ENCODE measurements at places on chromosomes 4 and X.

- DNase-seq = no peak
Observed at GRCh38 chr4:16168710-16169388, 57.4 kb downstream of the TAPT1 start.

DNA sequence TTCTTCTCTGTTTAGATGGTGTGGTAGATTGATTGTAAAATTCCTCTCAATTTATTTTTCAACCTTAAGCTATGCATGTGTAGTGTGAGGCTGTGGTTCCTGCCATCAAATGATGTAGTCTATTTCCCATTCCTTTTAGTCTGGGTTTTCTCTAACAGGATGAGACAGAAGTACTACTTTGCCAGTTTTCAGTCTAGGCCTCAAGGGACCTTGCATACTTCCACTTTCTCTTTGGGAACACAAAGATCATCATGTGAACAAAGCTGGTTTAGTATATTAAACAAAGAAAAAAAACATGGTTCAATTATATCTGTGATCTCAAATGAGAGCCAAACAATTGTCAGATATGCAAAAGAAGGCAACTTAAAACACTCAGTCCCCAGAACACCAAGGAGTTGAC, 1284.0 kb downstream of the RAPGEF2 start:
- DNase-seq = no peak

DNA sequence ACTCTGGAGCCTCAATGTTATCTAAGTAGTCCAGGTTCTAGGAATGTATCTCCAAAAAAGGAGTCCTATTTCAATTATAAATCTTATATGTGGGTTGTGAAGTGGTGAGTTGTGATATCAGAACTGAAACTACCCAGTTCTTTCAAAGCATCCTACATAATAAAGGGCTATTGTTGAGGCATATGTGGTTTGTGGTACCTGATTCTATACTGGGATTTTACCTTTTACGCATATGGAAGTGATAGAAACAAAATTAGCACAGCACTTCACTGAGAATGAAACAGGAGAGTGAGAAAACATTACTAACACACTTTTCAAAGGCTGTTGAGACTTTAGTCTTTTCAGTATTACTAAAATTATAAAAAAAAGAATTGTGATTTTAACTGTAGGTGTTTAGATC, 417.7 kb upstream of the GALNT7 start:
- no peak for DNase-seq

DNA sequence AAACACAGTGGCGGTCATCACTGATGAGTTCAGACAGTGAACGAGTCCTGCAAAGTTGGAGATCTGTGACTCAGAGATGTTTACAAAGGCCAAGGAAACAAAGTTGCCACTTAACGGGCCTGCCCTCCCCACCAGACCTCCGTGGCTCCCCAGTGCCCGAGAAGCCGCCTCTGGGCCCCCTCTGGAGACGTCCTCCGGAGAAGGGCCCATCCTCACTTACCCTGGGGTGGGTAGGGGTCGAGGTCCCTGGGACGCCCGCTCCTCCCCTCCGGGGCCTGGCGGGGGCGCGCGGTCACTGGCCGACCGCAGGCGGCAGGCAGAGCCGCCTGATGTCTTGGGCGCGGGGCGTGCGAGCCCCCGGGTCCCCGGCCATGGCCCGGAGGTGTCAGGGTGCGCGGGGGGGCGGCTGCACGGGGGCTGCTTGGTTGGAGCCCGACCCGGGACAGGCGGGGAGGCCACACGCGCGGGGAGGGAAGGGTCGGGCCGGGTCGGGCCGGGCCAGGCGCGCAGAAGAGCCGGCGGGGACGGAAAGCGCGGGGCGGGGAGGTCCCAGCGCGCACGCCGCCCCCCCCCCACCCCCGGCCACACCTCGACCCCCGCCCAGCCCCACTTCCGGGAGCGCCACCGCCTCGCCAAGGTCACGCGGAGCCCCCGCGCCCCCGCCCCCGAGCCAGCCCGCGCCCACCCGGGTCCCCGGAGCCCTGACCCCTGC, 529 bp downstream of the DHRSX start:
- peak; percentile 4 for DNase-seq

- DNase-seq = no peak
Observed at GRCh38 chrX:96693407-96693806, 8.8 kb downstream of the DIAPH2 start.

DNA sequence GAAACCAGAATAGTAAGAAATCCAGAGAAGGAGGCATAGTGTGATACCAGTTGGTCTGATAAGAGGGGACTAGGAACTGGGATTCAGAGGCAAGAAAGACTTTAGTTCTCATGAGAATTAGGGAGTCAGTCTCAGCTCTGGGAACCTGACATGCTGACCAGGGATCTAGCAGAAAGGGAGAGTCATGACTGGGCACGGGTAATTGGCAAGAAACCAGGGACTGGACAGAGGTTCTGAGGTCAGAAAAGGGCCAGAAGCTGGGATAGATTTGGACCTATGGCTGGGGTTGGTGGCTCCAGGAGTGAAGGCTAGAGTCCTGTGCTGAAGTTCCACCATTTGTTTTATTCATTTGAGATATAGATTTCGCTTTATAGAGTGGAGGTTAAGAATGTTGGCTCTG, 110.2 kb upstream of the C1GALT1C1 start:
- no peak for DNase-seq

GRCh38 chr4:99723612-99724011, 66.0 kb upstream of the C4orf54 start:
- peak; percentile 1 for DNase-seq

- no peak for DNase-seq
Observed at GRCh38 chrX:149198980-149199732, 305.9 kb downstream of the IDS start.

GRCh38 chrX:115525486-115525885, 35.5 kb upstream of the PLS3 start:
- no peak for DNase-seq

- no peak for DNase-seq
Observed at GRCh38 chrX:153547195-153547594, 29.8 kb downstream of the ATP2B3 start.

DNA sequence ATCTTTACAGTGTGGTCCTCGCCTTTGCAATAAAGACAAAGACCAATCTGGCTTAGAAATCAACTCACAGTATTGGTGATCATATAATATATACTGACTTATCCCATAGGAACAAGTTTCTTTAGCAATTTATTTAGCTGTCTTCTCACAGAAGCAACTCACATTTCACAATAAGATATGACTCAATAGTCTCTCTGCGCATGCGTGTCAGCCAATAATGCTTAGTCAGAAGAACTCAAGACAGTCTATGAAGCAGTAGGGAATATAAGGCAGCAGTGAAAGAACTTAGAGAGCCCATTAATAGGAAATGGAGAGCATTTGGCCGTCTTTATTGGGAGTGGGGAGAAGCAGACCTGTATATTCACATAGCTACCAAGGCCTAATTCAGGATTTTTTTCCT, 216.7 kb downstream of the IL13RA2 start:
- DNase-seq = no peak

- no peak for DNase-seq
Observed at GRCh38 chrX:29724316-29724715, 491.0 kb upstream of the MAGEB2 start.

- no peak for DNase-seq
Observed at GRCh38 chr4:74309223-74309622, 953 bp downstream of the EPGN start.

- DNase-seq = no peak
Observed at GRCh38 chr4:37383579-37384229, 139.2 kb downstream of the NWD2 start.

Measured in stimulated activated CD8-positive, alpha-beta memory T cell treated with anti-CD3 and anti-CD28 coated beads, Interleukin-4, amount 100 ng/mL, for 24 hours (primary cell).